ENCODE measurements at places on chromosomes 11 and 22.

GRCh38 chr22:24185001-24185500 is 3.8 kb downstream of the SUSD2 start:
- no peak for DNase-seq

DNA sequence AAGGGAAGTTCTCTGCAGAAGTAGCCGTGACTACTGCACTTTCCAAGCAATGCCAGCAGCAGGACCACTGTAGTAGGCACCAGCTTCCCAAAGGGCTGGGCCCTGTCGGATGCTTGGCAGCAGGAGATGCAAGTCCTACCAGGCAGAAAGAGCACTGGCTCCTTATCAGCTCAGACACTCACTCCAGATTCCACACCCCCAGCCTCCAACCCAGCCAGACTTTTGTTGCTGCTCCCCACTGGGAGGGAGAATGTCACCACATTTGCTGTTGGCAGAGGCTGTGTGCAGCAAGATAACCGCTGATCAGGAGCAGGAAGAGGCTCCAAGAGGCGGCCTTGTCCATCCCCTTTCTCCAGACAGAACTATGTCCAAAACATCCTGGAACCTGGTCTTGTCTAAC is 118.7 kb downstream of the C11orf58 start:
- DNase-seq = no peak

- DNase-seq = no peak
Measured at GRCh38 chr11:46117842-46118241, 3.4 kb downstream of the PHF21A start.

- peak; percentile 14 for DNase-seq
Measured at GRCh38 chr11:74570266-74571061, 21.9 kb upstream of the POLD3 start.

GRCh38 chr11:99865951-99866350 is 821.1 kb upstream of the ARHGAP42 start:
- DNase-seq = peak; percentile 34

DNA sequence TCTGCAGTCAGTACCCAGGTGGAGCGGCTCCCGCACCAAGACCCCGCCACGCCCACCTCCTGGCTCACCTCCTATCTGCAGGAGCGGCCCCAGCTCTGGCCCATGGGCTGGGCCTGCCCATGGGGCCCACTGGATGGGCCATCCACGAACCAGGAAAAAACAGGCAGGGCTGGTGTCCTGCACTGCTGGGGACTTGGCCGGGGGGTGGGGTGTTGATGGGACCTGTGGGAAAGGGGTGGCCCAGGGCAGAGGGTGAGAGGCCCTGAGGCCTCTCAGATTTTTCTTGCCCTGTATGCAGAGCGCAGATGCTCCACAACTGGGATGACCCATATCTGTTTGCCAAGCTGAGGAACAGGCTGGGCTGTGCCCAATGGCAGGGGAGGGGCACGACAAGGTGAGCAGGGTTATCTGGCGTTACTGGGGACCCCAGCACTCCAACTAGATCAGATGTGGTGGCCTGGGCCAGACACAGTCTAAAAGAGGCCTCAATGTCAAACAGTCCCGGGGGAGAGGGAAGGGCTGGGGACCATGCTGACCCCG is 2.7 kb upstream of the PIM3 start:
- DNase-seq = no peak

GRCh38 chr11:34850334-34850733 is 65.8 kb downstream of the APIP start:
- no peak for DNase-seq

- no peak for DNase-seq
Measured at GRCh38 chr22:17576470-17576869, 13.2 kb downstream of the SLC25A18 start.

- peak; percentile 4 for DNase-seq
Measured at GRCh38 chr11:1437500-1437899, 47.8 kb downstream of the BRSK2 start.

GRCh38 chr11:69460540-69461257 is 20.8 kb upstream of the LINC01488 start:
- no peak for DNase-seq

DNA sequence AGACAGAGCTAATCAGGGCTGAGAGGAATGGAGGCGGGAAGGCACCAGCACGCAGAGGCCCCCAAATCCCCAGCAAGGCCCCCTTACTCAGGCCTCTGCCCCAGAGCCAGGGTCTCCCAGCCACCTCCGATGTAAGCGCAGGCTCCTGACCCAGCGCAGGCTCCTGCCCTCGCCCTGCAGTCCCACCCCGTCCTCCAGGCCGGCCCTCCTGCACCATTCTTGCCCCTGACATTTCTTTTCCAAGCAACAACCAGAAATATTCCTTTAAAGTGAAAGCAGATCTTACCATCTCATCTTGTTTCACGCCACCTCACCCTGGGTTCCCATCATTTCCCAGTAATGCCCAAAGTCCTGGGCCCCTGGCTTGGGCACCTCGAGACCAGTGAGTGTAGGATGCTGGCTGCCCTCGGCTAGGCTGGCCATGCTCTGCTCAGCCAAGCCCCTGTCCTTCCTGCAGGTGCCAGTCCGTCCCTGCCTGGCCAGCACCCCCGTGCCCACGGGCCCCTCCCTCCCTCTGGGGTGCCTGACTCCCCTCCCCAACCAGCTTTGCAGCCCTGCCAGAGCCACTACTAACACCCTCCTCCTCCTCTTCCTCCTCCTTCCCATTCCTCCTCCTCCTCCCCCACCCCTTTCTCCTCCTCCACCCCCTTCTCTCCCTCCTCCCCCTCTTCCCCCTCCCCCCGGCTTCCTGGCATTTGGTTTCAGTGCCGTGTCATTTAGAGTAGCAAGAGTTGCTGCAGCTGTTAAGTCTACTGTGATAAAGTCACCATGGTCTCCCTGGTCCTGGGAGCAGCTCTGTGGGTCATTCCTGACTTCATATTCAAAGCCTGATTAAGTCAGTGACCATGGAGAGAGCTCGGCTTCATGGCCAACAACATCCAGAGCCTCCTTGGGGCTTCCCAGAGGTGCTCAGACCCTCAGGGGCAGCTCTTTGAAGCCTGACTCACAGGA is 78.7 kb downstream of the PIWIL3 start:
- no peak for DNase-seq

DNA sequence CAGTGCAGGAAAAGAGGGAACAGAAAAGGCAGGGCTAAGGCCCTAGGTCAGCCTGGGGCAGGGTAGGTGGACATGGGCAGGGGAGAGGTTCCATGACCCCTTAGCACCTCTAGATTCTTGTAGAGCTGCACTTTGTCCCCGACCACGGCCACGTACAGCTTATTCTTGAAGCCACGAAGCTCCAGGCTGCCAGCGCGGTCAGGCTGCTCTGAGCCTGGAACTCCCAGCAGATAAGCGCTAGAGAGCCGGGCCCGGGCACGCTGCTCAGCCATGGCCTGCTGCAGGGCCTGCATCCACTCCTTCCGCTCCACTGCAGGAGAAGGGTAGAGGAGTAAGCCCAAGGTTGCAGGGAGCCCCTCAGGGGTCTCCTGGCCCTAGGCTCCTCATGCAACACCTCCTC is 36.1 kb upstream of the PDE2A start:
- DNase-seq = no peak

- DNase-seq = no peak
Measured at GRCh38 chr11:60498399-60498798, 5.8 kb downstream of the MS4A12 start.

- no peak for DNase-seq
Measured at GRCh38 chr11:13258855-13259254, 18.7 kb upstream of the BMAL1 start.

- DNase-seq = no peak
Measured at GRCh38 chr11:64224151-64224890, 1.7 kb downstream of the TRPT1 start.

DNA sequence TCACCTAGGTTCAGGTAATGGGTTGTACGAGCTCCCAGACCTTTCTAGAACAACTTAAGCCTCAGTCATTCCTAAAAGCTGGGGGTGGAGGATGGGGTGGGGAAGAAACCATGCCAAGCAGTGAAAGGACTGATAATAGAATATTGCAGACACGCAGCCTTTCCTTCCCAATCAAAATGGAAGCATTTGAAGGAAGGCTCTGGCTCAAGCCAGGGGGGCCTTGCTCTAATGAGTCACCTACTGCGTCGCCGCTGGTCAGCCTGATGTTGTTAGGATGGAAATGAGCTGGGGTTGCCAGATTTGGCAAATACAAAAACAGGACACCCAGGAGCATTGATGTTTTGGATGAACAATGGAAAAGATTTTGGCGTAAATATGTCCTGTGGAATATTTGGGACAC is 6.2 kb downstream of the SYT12 start:
- DNase-seq = no peak

DNA sequence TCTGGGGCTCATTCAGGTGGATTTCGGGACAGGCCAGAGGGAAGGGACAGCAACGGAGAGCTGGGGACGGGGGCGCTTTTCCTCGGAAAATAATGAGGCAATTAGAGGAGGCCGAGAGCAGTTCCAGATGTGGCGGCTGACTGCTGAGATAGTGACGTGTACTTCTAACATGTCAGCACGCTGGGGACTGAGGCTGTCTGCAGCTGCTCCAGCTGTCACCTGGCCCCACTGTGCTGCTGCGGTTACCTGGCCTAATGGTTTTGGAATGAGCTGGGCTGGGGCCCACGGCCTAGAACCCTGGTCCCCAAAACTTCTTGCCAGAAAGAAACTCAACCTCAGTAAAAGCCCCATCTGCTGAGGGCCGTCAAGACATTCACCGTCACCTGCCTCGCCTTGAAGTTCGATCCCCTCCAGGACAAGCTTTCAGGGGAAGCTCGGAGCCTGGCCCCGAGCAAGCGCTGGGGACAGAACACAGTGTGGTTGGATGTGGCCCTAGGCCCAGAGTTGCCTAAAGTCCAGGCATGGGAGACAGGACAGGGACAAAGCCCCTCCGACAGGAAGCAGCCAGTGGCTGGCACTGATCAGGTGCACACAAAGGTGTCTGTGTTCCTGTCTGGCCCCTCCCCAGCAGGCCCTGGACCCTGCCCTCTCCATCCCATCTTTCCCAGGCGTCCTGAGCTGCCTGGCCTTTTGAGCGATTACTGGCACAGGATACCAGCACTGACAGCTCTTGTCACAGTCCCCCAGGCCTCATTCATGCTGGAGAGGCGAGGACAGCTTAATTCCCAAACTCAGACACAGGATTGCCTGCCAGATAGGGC is 22.1 kb downstream of the RPUSD4 start:
- no peak for DNase-seq

GRCh38 chr11:75715688-75716087 is 1.9 kb upstream of the MOGAT2 start:
- no peak for DNase-seq

- DNase-seq = no peak
Measured at GRCh38 chr11:68146010-68146540, 24.9 kb upstream of the CHKA start.

GRCh38 chr11:34756591-34756990 is 135.7 kb downstream of the EHF start:
- DNase-seq = no peak

GRCh38 chr11:69400771-69401590 is 80.5 kb upstream of the LINC01488 start:
- no peak for DNase-seq

- no peak for DNase-seq
Measured at GRCh38 chr11:66115638-66116301, 45.7 kb downstream of the PACS1 start.

GRCh38 chr11:118620529-118621070 is 13.2 kb downstream of the PHLDB1 start:
- no peak for DNase-seq

GRCh38 chr22:30304495-30305244 is 15.4 kb upstream of the CASTOR1 start:
- DNase-seq = no peak

- no peak for DNase-seq
Measured at GRCh38 chr11:3834664-3835461, 5.9 kb downstream of the RHOG start.

GRCh38 chr22:31344256-31344577 is 1.9 kb downstream of the PATZ1 start:
- no peak for DNase-seq

DNA sequence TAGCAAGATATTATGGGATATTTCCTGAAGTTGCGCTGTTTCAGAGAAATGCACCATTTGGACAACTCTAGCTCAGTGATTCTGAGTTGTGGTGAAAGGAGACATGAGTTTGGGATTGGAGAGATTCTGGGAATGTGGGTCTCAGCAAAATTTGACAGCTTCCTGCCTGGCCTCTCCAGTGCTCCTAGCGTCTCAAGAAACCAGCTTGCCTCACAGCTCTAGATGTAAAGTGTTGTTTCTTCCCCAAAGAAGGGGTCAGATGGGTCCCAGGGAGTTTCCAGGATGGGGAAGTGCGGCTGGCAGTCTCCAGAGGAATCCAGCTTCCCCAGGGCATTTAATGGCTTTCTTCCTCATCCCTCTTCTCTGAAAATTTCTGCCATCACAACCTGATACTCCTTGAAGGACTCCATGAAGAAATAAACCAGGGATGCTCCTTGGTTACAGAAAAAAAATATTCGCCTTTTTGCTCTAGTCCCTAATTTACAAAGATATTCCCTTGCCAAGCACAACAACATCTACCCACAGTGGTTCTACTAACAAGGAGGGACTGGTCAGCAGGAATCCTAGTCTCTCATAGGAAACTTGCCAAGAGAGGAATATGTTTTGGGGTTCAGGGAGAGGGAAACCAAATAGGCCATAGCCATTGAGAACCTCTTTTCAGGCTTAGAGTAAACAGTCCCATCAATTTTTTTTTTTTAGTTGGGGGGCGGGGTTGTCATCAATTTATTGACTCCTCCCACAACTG is 185.4 kb upstream of the E2F8 start:
- DNase-seq = no peak

GRCh38 chr22:49100316-49100715 is 727.4 kb downstream of the BRD1 start:
- DNase-seq = no peak

DNA sequence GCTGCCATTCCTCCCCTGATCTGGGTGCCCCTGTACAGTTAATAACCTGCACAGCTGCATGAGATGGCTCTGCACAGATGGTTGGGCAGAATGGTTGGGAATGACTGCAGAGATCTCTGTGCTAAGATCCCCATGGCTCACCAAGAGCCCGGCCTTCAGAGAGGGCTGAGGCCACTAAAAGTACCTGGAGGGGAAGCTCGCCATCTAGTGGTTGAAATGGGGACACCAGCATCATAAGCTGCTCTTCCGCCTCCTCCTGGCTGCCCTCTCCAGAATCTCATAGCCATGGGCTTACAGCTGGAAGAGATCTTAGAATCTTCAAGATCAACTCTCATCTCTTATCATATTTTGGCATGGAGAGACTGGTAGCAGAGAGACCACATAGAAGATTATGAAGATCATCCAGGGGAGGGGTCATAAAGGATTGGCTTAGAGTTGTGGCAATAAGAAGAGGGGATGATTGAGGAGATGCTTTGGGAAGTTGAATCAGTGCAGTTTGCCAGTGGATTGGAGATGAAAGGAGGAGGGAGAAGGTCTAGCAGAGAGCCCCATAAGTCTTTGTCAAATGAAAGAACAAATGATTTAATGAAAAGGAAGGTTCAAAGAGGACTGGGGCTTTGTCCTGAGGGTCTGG is 22.0 kb upstream of the TLCD5 start:
- DNase-seq = no peak

- no peak for DNase-seq
Measured at GRCh38 chr11:123694551-123694950, 40.1 kb upstream of the SCN3B start.

All from retinal pigment epithelial cell (primary cell).